ENCODE measurements at places on chromosomes 16 and 17. TPM values are rescaled to one million over a fixed set of nuclear protein-coding genes. Genes with fewer than 3 reads are reported as not detected.

DNA sequence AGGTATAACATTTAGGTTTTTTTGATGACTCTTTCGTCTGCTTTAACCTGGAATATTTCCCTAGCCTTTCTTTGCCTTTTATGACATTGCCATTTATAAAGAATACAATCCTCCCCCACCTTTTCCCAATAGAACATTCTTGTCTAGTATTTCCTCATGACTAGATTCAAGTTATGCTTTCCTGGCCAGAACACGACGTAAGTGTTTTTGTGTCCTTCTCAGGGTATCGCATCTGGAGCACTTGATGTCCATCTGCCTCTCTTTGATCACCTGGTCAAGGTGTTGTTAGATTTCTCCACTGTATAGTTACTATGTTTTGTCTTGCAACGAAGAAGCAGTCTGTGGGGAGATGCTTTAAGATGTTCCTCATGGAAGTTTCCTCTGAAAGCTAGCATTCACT, 87.4 kb downstream of the MSI2 start:
- DNase-seq: no peak

Gene CDRT15
- polyA plus RNA-seq: 0.34 TPM

DNA sequence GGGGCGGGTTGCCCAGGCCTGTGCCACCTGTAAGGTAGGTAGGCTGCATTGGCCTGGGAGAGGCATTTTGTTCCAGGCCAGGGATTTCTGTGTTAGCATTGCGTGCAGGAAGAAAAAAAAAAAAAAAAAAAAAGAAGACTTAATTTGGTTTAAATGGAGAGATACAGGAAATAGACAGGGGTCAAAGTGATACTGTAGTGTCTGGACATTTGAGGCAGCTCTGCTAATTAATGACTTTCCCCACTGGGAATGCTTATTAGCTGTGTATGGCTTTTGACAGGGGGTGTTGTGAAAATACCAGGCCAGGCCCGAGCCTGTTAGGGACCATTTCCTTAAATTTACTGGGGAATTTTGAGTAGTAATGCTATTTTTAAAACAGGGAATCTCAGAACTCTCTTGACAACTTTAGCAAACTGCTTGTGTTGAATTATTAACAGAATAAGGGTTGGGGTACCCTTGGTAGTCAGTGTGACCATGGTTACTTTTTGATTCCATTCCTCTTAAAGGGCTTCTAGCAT, 1.0 kb downstream of the MAP2K4 start:
- no peak for DNase-seq

Gene SPATA22
- not detected for polyA plus RNA-seq

GRCh38 chr16:31269541-31269940, 9.8 kb downstream of the ITGAM start:
- DNase-seq: no peak

- no peak for DNase-seq
These were observed 1504.5 kb downstream of the CDH11 start for GRCh38 chr16:63617047-63617989.

Gene WSB1
- polyA plus RNA-seq: 230 TPM

DNA sequence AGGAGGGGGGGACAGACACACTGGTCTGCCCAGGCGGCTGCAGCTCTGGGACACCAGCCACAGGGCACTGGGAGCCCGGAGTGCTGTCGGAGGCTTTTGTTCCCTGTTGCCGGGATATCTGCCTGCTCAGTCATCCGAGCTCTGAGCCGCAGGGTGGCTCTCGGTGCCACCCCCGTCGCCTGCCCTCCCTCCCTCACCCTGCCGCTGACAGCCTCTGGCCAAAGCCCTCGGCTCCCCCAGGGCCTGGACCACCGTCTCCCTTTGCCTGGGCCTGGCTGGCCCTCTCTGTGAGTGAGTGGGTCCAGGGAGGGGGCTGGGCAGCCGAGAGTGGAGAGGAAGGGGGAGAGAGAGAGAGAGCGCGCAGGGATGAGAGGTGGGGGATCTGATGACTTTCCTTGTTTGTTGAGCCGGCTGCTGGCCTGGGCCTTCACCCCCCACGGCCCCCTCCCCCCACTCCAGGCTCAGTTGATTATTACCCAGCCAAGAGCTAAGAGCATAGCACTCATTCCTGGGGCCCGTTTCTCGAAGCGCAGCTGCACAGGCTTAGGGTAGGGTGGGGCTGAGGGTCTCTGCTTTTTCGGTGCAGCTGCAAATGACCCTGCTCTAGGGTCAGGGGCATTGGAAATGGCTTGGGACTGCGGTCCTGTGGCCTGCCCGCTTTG, 2.7 kb downstream of the FOXJ1 start:
- DNase-seq: peak; percentile 59

GRCh38 chr17:55284001-55284884, 19.5 kb downstream of the HLF start:
- peak; percentile 79 for DNase-seq

Gene MEIOB
- 0.54 TPM for polyA plus RNA-seq

GRCh38 chr17:16923097-16923903, 48.6 kb downstream of the TNFRSF13B start:
- DNase-seq: no peak

Gene ZNF385C
- 1.4 TPM for polyA plus RNA-seq

DNA sequence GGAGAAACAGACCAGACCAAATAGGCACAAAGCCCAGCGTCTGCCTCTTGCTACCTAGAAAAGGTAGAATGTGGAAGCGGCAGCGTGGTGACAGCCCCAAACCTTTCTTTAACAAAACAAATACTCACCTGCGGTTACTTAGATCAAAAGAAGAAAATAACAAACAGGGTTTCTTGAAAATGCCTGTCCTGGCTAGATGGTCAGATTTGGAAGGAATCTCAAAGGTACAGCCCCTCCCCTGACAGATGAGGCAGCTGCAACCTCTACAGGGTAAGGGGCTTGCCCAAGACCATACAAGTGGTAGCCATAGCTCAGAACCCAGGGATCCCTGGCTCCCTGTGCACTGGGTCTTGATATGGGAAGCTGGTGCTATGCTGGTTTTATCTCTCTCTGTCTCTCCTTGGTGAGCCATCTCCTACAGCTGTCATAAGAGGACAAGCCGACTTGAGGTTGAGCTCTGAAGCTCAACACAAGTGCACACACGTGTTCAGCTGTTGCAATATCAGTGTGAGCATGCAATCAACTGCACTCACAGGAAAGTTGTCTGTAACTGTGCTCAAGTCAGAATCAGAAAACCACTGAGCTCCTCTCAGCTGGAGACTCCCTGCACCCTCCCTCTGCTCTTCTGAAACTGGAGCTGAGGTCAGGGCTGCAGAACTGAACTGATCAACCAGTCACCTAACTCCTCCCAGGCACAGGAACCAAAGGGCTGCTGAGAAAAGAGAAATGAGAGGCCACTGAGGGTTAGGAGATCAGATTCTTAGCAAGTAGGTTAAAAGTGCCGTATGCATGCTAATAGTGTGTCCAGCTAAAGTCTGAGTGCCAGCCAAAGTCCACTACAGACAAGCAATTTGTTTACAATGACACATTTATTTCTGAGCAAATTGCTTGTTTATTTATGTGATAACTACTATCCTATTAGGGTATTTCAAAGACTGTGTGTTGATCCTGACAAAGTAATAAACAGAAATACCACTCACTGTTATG, 6.1 kb upstream of the RNF157 start:
- peak; percentile 87 for DNase-seq

- no peak for DNase-seq
These were observed 176.7 kb downstream of the C16orf95 start for GRCh38 chr16:87140211-87141200.

Gene MMP2
- 87.5 TPM for polyA plus RNA-seq

DNA sequence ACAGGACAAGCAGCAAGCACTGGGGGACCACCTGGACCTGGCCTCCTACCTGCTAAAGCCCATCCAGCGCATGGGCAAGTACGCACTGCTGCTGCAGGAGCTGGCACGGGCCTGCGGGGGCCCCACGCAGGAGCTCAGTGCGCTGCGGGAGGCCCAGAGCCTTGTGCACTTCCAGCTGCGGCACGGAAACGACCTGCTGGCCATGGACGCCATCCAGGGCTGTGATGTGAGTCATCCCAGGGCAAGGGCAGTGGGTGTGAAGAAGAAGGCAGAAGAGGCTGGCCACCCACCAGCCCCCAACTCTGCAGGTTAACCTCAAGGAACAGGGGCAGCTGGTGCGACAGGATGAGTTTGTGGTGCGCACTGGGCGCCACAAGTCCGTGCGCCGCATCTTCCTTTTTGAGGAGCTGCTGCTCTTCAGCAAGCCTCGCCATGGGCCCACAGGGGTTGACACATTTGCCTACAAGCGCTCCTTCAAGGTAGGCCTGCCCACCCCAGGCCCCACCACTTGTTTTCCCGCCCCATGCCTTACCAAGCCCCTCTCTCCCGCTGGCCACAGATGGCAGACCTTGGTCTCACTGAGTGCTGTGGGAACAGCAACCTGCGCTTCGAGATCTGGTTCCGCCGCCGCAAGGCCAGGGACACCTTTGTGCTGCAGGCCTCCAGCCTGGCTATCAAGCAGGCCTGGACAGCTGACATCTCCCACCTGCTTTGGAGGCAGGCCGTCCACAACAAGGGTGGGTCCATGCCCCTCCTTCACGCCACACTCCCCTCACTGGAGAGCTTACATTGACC, 7.3 kb downstream of the PLEKHG4 start:
- DNase-seq: no peak

Gene TOP3A
- polyA plus RNA-seq: 26.4 TPM

Gene PIEZO1
- 92.9 TPM for polyA plus RNA-seq

Gene CRAMP1
- 22.0 TPM for polyA plus RNA-seq

DNA sequence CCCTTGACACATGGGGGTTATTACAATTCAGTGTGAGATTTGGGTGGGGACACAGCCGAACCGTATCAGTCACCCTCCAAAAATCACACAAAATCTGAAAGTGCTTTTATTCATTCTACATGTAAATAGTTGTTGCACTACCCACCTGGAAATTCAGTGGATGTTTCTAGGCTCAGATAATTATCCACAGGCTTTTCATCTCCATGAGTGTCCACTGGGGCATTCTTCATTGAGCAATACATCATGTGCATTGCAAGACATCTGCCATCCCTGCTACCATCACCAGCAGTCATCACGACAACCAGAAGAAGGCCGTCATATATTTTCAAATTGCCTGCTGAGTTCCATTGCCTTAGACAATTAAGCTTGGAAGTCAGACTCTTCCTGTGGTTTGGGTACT, 330.8 kb downstream of the WWOX start:
- no peak for DNase-seq

Gene IRF8
- polyA plus RNA-seq: 35.4 TPM

- DNase-seq: no peak
These were observed 8.5 kb downstream of the KRTAP9-7 start for GRCh38 chr17:41284043-41284442.

- no peak for DNase-seq
These were observed 41.1 kb upstream of the CDH13 start for GRCh38 chr16:82585675-82586074.

Gene KRT31
- not detected for polyA plus RNA-seq

- DNase-seq: no peak
These were observed 14.7 kb upstream of the SDK2 start for GRCh38 chr17:73658821-73659515.

- no peak for DNase-seq
These were observed 49.4 kb downstream of the KANSL1 start for GRCh38 chr17:46143827-46144236.

GRCh38 chr16:56295739-56296527, 104.6 kb downstream of the GNAO1 start:
- no peak for DNase-seq

Gene GSPT1
- 78.7 TPM for polyA plus RNA-seq

Gene PRCD
- polyA plus RNA-seq: 4.7 TPM

DNA sequence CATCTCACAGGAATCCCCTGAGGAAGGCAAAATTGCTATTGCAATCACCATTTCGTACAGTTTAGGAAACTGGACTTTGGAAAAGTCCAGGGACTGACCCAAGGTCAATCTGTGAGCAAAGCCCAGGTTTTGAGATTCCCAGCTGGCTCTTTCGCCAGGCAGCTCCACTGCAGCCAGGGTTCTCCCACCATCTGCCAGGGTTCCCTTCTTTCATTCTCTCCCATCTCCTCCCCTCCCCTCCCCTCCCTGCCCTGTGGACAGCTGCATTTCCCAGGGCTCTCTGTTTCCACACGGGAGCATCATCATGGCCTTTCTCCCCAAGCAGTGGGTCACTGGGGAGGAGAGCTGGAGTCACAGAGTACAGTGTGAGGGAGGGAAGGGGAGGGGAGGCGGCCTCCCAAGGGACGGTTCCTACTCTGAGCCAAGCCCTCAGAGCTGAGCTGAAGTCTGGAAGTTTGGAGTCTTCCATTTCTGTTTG, 11.9 kb upstream of the GSDMA start:
- no peak for DNase-seq

Gene CDRT15L2
- polyA plus RNA-seq: not detected

Gene DRC3
- polyA plus RNA-seq: 5.7 TPM

Gene PYCARD
- 42.4 TPM for polyA plus RNA-seq

DNA sequence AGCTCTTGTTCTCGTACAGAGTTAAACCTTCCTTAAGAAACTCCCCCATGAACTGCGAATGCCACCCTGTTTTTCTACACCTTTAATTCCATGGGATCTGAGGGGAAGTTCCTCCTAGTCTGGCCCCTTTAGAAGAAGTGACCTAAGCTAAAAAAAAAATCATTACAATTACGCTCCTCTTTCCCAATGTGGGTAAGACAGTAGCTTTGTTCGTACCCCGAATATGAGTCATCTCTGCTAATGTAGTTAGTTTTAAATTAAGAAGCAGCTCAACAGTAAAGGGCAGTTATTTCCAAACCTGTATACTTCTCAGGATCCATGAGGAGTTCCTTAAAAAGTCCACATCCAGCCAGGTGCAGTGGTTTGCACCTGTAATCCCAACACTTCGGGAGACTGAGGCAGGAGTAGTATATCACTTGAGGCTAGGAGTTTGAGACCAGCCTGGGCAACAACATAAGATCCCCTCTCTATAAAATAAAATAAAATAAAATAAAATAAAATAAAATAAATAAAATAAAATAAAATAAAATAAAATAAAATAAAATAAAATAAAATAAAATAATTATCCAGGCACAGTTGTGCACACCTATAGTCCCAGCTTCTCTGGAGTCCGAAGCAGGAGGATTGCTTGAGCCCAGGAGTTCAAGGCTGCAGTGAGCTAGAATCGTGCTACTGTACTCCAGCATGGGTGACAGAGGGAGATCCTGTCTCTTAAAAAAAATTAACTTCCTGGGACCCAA, 26.1 kb downstream of the RCVRN start:
- no peak for DNase-seq

Gene GRB7
- 35.9 TPM for polyA plus RNA-seq

- DNase-seq: peak; percentile 51
These were observed 9.9 kb downstream of the CMTM2 start for GRCh38 chr16:66588981-66589713.

DNA sequence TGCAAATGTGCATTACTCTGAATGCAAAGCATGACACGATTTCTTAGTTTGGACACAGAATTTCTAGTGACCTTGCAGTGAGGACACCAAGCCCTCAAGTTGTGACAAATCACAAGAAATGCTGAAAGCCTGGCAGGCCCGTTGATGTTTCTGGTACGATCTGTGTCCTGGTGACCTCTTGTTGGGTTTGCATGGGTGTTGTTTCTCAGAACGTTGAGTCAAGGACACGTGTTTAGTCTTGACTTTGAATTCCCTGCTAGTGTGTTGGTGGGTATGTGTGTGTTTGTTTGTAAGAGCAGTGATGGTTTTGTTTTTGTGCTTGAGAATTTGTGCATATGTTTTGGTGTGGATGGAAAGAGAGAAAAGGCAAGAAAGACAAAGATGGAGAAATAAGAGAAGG, 37.8 kb upstream of the MAF start:
- no peak for DNase-seq

GRCh38 chr17:78883533-78884131, 19.4 kb downstream of the CEP295NL start:
- DNase-seq: peak; percentile 70
